ENCODE measurements at places on chromosomes 4 and X. TPM values are rescaled to one million over a fixed set of nuclear protein-coding genes. Genes with fewer than 3 reads are reported as not detected.

DNA sequence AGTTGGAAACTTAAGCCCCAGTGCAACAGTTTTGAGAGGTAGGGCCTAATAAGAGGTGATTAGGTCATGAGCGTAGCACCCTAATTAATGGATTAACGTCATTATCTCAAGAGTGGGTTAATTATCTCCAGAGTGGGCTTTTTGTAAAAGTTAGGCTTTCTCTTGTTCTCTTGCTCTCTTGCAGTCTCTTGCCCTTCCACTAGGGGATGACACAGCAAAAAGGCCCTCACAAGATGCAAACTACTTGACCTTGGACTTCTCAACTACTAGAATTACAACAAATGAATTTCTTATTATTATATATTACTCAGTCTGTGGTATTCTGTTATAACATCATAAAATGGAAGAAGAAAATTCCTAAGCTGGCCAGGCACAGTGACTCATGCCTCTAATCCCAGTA is 22.1 kb upstream of the NDST3 start:
- no peak for DNase-seq

GRCh38 chrX:108397627-108398391 is 40.4 kb downstream of the COL4A6 start:
- DNase-seq, result no peak

Gene EIF4E
- total RNA-seq, result 47.2 TPM

GRCh38 chr4:3769642-3770184 is 3.5 kb downstream of the ADRA2C start:
- no peak for DNase-seq

- DNase-seq, result no peak
These were observed 76.7 kb downstream of the AASDH start for GRCh38 chr4:56310401-56311125.

DNA sequence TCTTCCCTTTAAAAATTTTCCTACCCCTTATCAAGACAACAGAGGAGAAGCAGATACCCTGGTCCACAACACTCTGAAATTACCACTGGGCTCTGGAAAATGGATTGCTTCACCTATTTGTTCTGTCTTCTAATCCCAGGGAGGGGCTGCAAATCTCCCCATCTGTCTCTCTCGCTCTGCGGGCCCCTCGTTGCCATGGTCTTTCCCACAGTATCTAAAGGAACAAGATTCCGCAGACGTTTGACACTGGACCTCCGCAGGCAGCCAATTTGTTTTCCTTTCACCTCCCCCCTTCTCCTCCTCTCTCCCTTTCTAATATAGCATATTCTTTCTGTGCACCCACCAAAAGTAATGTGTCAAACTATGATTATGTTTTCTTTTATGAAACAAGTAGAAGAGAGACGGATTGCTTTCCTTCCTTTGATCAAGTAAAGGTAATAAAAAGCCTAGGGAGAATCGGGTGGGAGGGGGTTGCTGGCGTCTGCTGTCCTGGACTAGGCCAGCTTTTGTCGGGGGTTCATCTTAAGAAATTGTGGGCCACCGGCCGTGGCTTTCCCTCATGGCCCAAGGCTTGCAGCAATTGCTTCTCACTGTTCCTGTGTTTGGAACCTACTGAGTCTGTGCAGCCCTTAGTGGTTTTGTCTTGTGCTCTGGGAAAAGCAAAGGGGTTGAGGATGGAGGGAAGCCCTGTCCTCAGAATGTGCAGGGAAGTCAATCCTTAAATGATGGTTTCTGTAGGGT is 81.0 kb downstream of the MGST2 start:
- DNase-seq, result no peak

DNA sequence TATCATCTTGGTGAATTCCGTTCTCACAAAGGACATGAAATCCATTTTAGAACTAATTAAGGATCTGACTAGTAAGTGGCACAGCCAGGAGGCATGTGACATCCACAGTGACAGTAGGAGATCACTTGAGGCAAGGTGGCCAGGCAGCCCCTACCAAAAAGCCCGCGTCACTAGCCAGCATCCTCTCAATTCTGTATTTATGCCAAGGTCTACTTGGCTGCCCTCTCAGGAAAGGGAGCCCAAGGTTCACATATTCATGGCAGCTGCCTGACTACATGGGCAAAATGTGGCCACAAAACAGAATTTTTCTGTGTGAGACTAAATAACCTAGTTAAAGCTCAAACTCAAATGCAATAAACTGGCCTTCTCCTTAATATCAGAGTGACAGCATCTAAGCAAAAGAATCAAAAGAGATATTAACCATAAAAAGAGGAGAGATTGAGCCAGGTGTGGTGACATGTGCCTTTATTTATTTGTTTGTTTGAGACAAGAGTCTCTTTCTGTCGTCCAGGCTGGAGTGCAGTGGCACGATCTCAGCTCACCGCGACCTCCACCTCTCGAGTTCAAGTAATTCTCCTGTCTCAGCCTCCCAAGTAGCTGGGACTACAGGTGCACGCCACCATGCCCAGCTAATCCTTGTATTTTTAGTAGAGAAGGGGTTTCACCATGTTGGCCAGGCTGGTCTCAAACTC is 51.5 kb downstream of the SLC9A7 start:
- DNase-seq, result no peak

- no peak for DNase-seq
These were observed 2163.0 kb upstream of the AGA start for GRCh38 chr4:179605196-179605595.

DNA sequence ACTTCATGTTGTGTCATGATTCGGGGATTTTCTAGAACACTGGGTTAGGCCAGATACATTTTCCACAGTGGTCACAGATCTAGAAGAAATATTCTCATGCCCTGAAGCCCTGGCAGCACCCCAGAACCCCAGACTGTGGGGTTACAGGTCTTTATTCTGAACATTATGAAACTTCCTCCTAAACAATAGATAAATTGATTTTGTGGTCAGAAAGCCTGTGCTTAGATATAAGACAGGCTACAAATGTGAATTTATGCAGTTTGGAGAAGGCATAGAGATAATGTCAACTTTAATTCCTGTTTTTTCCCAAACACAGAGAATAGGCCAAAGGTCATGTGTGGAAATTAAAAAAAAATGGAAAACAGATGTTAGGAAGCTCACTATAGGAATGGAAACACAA is 492.9 kb downstream of the SPRY1 start:
- DNase-seq, result no peak

GRCh38 chrX:150517303-150517910 is 51.0 kb upstream of the MTM1 start:
- DNase-seq, result no peak

GRCh38 chr4:151569650-151570049 is 160.7 kb downstream of the FHIP1A start:
- no peak for DNase-seq

- no peak for DNase-seq
These were observed 127.1 kb downstream of the RBM46 start for GRCh38 chr4:154908168-154908567.

GRCh38 chrX:49102190-49102589 is 21.3 kb downstream of the GPKOW start:
- no peak for DNase-seq

DNA sequence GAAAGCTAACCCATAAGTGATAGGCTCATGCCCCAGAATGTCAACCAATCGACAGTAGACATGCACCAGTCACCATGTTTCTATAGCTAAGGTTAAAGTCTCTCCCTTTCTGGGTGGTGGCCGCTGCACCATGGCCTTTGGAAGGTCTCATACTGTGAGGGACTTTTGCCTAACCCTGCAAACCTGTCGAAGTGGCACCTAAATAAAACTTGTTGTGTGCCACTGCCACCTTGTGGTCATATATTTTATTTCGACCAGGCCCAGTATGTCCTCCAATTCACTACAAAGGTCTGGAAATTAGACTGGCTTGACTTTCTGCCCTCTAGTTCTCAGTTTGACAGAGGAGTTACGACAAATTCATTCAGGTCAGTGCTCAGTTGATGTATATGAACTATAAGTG is 163.1 kb downstream of the SMARCA1 start:
- DNase-seq, result peak; percentile 6
